ENCODE measurements at places on chromosomes 16 and 17. TPM values are rescaled to one million over a fixed set of nuclear protein-coding genes. Genes with fewer than 3 reads are reported as not detected.

Gene LRRC75A
- total RNA-seq, result 4.0 TPM

Gene CCL8
- 0.98 TPM for total RNA-seq

Gene JUP
- 96.3 TPM for total RNA-seq

Gene MYH3
- total RNA-seq, result 1.9 TPM

Gene ASB16
- total RNA-seq, result not detected

Gene APOBR
- 1.6 TPM for total RNA-seq

Gene TEX14
- total RNA-seq, result not detected

Gene PDF
- total RNA-seq, result 6.7 TPM

Gene CCNF
- total RNA-seq, result 1.8 TPM

Measured in subcutaneous adipose tissue (tissue), 4 donors.